A673 (cell line): ENCODE measurements at places on chromosomes 16 and 17.

GRCh38 chr17:40025991-40026815 is 11.0 kb downstream of the CSF3 start:
- no peak for DNase-seq

DNA sequence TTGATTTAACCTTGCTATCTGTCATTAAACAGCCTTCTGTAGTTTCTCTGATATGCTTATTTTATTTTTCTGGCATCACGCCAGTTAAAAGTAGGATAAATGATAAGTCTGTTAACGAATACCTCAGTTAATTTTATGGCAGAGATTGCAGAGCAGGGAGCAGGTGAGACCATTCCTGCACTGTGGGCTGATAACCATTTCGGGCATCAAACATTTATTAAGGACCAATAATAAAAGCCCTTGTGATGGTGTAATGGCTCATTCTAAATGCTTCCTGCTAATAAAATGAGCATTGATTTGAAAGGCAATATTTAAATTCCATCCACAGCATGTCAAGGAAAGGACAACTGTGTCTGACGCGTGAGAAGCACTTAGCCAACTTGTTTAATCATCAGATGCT is 94.1 kb downstream of the ASIC2 start:
- no peak for DNase-seq

DNA sequence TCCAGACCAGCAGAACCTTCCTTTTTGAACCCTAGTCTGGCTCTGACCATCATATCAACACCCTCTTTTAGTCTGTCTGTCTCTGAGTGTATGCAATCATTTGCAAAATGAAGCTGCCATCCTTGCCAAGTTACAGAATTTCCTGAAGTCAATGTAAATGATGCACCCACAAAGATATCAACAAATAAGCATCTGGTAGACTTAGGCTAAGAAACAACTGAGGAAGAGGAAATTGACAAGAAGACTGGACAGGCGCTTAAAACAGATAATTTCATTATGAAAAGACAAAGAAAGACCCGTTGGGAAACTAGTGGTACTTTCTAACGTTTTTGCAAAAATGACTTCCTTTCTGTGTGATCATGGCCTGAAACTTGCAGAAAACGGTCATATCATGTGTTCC is 24.7 kb upstream of the CIITA start:
- DNase-seq = no peak

DNA sequence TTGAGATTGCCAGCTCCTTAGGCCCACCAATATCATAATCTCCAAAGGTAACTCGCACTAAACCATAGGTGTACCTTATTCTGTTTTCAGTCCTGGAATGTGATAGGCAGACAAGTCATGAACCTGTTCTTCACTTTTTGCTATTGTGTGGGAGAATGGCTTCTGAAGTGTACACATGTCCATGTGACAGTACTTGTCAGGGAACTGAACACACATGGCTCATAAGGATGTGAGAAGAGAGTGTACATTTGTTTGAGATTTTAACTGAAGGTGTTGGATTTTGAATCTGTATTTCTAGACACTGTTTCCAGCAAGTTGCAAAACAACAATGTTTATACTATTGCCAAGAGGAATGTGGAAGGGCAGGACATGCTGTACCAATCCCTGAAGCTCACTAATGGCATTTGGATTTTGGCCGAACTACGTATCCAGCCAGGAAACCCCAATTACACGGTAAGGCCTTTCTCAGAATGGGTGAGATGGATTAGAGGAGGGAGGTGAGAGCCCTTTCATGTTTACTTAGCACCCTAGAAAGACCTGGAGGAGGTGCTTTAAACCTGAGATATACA is 14.5 kb upstream of the RASL10B start:
- DNase-seq = no peak

GRCh38 chr16:8126313-8126712 is 464.0 kb downstream of the TMEM114 start:
- DNase-seq = no peak

- no peak for DNase-seq
Measured at GRCh38 chr16:88754109-88754911, 30.7 kb downstream of the PIEZO1 start.

- DNase-seq = no peak
Measured at GRCh38 chr17:82962163-82962720, 117.2 kb upstream of the METRNL start.

GRCh38 chr17:48282303-48282702 is 147.7 kb downstream of the SKAP1 start:
- no peak for DNase-seq

DNA sequence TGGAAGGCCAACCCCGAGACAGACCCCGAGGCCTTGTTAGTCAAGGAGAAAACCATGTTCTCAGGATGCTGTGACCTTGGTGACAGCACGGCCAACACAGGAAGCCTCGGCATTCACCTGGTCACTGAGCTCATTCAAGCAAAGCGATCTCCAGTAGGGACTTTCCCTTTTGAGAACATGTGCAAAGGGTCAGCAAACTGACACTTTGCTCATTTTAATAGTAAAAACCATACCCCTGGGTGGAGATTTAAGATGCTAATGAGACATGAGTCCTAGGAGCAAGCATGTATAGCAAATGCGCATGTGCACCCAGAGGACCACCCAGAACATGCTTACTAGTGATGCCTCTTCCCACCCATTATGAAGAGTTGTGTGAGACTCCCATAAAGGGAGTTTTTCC is 5.7 kb upstream of the SULT1A2 start:
- no peak for DNase-seq

- DNase-seq = no peak
Measured at GRCh38 chr17:48139944-48140343, 32.4 kb downstream of the SNX11 start.

GRCh38 chr16:66786551-66786950 is 14.8 kb downstream of the TERB1 start:
- no peak for DNase-seq

GRCh38 chr16:56346131-56346890 is 79.0 kb downstream of the AMFR start:
- DNase-seq = no peak

DNA sequence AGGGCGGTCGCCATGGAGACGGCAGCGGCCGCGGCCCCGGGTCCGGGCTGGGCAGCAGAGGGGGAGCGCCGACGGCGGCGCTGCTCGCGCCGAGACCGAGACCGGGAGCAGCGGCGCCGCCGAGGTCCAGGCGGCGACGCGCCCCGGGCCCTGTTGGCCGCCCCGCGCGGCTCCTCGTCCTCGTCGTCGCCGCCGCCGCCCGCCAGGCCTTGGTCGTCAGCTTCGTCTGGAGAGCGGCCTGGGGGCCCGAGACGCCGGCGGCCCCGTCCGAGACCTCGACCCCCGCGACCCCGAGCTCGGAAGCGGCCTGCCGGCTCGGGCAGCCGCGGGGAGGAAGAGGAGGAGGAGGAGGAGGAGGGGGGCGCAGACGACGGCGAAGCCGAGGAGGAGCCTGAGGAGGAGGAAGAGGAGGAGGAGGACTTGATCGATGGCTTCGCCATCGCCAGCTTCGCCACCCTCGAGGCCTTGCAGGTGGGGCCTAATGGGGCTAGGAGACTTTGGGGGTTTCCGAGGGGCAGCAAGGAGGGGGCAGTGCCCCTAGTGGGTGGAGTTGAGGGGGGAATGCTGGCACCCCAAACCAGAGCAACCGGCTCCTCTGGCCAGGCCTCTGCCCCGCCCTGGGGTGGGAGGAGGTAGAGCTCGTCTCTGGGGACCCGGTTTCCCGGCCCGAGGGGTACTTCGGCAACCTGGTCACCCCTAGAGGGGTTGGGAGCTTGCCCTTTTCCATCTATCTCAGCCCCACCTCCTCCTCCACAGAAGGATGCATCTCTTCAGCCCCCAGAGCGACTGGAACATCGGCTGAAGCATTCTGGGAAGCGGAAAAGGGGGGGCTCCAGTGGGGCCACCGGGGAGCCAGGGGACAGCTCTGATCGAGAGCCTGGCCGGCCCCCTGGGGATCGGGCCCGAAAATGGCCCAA is 1.5 kb downstream of the FBRS start:
- DNase-seq = no peak

DNA sequence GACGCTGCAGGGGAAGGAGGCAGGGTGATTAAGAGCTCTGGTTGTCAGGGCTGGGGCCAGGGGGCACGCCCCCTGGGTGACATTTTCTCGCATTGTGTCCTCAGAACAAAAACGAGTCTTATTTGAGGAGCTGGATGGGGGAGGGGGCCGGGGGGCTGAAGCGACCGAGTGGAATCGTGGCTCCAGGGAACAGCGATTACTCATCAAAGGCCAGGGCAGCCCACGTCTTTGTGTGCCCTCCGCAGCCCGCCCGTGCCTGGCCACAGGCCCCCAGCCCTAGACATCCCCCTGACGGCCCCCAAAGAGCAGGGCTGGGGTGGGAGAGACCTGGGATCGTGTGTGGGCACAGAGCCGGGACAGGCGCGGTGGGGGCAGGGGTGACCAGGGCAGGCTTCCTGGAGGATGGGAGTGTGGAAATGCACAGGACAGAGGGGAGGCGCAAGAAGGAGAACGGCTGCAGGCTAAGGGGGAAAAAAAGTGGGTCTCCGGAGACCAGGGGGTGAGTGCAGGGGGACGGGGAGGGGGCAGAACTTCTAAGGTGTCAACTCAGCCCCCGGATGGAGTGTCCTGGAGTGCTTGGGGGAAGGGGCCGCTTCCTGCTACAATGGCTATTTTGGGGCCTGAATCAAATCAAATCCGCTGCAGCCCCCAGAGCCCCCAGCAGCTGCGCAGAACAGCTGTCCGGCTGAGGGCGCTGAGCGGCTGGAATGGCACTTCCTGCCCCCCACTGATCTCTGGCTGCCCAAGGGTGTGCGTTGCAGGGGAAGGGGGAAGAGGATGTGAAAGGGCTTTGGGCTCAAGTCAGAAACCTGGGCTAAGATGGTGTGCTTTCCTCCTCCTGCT is 24.0 kb upstream of the PHB1 start:
- DNase-seq = no peak

DNA sequence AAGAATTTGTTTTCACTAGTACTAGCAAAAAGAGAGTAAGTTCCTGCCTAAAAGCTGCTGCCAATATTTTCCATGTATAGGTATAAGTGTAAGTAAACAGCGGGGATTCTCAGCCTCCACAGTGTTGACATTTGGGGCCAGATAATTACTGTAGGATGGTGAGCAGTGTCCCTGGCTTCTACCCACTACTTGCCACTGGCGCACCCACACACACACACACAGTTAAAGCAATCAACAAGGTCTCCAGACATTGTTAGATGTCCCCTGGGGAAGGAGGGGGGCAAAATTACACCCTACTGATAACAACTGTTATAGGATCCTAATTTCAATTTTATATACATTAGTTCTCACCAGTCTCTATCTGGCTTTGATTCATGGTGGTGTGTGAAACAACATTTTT is 417.0 kb upstream of the PSMD7 start:
- no peak for DNase-seq

- DNase-seq = no peak
Measured at GRCh38 chr17:8609910-8610309, 20.6 kb downstream of the MYH10 start.
